ENCODE measurements at places on chromosomes 5 and 9.

DNA sequence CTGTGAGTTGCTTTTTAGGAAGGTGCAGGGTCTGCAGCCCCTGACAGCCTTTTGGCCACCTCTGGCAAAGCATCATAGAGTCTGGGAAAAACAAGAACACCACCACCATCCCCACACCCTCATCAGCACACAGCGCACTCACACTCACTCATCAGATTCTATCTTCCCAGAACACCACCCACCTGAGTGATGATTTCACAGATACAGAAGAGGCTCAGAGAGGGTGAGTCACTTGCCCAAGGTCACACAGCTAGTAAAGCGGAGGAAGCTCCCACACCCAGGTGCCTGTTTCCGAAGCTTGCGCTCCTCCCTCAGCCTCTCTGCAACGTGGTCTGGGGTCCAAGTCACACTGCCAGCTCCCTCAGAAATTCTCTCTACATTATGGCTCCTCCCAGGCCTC lies 41.8 kb upstream of the HRH2 start:
- peak; percentile 14 for DNase-seq

DNA sequence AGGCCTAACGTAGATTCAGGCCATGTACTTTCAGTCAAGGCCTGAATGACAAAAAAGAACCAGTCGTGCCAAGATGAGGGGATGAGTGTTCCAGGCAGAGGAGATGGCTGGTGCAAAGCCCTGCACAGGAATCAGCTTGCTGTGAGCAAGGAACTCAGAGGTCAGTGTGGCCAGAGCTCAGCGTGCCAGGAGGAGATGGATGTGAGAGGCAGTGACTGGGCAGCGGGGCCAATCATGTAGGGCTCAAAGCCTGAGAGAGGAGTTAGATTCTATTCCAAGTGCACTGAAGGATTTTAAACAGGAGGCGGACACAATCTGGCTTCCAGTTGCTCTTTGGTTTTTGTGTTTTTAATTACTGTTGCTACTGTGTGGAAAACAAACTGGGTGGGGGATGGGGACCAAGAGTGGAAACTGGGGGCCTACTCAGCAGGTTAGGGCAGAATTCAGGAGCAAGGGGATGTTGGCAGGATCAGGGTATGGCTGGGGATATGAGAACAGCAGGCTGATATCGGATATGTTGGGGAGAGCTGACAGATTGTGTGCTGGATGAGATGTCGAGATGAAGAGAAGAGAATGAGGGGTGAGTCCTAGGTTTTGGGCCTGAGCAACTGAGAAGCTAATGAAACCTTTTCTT lies 64.3 kb downstream of the ANGPTL2 start:
- DNase-seq = no peak

- DNase-seq = no peak
These were observed 32.1 kb downstream of the FOXI1 start for GRCh38 chr5:170137694-170138214.

DNA sequence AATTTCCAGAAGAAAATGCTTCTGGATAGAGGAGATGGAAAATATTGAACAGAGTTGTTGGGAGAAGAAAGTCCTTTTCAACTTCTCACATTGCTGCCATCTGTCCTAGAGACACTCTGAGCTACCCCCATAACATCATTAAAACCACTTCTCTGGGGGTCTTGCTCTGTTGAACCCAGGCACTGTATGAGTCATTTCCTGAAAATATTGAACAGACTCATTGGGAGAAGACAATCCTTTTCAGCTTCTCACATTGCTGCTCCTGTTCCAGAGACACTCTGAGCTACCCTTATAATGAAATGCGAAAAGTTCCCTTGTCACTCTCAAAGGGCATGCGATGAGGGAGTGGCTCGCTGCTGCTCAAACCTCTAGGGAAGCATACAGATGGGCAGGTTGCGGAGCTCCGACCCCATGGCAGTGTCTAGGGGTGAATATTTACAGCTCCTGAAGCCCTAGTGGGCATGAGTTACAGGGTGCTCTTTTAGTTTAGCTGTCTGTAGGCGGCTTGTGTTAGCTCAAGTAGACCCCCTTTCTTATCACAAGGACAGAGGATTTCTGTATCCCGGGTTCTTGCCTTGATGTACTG lies 90.7 kb downstream of the CDKN2A start:
- DNase-seq = no peak

- DNase-seq = no peak
These were observed 35.3 kb downstream of the GAPVD1 start for GRCh38 chr9:125296843-125297372.

DNA sequence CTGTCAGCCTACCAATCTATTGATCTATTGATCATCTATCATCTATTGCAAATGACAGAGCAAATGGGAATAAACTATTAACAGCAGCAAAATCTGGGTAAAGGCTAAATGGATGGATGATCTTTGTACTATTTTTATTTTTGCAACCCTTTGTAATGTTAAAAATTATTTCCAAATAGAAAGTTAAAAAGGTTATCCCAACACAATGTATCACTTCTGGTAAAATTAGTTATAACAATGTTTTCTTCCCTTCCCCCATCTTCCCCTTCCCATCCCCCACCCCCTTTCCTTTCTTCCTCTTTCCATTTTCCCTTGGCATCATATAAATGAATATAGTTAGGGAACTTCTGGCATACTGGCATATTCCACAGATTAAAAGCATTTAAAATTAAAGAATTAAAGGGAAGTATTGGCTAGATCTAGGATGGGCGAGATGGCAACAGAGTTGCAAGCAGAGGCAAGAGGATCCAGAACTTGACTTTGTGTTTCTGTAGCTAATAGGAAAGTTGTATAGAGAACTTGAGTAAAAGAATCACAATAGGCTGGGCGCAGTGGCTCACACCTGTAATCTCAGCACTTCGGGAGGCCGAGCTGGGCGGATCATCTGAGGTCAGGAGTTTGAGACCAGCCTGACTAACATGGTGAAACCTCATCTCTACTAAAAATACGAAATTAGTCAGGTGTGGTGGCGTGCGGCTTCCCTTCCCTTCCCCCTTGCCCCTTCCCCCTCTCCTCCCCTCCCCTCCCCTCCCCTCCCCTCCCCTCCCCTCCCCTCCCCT lies 66.6 kb upstream of the TAF11L2 start:
- DNase-seq = no peak

DNA sequence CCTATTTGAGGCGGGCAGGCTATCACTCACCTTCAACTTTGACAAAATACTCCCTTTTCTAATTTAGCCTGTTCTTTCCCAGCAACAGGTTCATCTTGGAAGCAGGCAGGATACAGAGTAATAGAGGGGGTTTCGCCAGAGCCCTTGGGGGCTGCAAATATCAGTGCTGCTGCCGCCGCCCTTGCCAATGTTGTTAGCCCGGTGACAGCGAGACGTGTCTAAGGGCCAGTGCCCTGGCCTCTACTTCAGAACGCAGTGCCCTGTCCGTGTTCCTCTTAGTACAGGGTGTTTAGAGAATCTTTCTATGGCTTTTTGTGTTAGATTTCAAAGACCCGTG lies 703 bp downstream of the FAM120AOS start:
- peak; percentile 29 for DNase-seq

DNA sequence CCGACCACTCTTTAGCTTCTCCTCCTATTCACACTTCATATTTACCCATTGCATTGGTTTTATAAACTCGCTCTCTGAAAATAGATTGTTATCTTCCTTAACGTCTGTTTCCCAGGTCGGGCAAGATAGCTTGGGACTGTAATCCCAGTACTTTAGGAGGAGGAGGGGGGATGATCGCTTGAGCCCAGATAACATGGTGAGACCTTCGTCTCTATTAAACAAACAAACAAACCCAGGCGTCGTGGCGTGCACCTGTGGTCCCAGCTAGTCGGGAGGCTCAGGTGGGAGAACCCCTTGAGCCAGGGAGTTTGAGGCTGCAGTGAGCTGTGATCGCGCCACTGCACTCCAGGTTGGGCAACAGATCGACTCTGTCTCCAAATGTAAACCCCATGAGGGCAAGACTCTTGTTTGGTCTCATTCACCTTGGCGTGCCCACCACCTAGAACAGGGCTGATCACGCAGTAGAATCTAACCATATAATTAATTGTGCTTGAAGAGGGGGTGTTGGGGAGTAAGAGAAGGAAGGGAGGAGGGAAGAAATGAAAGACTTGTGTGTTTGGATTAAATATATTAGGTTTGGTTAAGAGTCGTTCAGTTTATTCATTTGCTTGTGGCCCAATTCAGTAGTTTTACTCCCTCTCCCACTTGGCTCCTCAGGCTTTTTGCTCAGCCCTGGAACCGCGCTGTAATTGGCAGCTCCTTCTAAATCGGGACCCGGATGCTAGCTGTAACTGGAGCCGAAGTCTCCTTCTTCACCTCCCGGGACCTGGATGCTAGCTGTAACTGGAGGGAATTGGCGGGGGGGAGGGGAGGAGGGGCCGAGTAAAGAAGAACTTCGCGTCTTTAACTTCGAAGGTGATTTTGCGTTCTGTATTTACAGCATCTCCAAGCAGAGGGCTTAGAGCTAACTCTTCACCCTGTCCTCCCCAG lies 24.9 kb downstream of the CDKN2A start:
- no peak for DNase-seq

DNA sequence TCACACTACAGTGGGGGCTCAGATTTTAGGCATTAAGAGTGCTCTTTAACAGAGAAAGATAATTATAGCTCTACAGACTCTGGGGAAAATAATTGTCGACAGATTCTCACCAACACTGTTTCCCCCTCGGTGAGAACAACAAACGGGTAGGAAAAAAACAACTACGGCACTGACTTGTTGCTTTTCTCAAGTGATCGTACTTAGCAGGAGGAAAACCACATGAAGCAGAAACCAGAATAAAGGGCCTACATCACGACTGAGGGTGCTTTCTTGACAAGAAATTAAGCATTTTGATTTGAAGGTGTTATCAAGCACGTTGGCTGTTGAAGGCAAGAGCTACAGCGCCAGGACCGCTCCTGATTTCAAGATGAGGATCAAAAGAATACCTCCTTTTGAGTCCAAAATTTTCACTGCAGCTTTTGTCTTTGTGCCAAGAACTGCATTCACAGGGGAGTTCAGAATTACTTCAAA lies 27.2 kb upstream of the CER1 start:
- DNase-seq = no peak

DNA sequence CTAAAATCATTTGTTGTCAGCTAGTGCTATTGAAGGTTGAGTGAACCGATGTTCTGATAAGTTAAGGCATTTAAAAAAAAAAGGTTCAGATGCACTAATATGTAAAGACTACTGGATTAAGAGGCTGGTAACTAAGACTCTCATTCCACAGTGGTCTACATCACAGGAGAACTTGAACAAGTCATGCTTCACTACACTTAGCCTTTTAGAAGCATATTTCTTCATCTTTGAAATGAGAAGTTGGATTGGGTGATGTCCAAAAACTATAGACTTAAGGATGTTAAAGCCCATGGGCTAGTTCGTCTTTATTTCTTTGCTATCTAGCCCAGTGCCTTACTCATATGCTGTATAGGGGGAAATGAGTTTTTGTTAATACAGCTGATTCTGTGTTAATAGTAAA lies 107.2 kb downstream of the NDUFS4 start:
- DNase-seq = no peak

- no peak for DNase-seq
These were observed 121.7 kb downstream of the NREP start for GRCh38 chr5:111635151-111635902.

- no peak for DNase-seq
These were observed 714 bp upstream of the ZNF608 start for GRCh38 chr5:124746916-124747790.

DNA sequence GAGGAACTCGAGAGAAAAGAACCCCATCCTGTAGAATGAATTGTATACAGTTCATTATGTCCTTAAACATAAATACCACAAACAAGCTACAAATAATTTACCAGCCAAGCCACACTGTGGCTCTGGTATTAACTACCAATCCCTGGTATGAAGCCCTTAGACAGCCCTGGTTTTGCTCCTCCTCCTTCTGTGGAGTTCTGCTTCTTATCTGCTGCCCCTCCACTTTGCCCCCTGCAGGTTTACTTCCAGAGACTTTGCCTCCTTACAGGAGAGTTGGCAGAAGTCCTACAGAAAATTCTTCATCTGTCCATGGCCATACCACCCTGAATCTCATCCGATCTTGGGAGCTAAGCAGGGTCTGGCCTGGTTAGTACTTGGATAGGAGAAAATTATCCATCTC lies 219.8 kb downstream of the ACTL7B start:
- no peak for DNase-seq

- DNase-seq = no peak
These were observed 37.9 kb downstream of the PLEKHG4B start for GRCh38 chr5:129820-130219.

DNA sequence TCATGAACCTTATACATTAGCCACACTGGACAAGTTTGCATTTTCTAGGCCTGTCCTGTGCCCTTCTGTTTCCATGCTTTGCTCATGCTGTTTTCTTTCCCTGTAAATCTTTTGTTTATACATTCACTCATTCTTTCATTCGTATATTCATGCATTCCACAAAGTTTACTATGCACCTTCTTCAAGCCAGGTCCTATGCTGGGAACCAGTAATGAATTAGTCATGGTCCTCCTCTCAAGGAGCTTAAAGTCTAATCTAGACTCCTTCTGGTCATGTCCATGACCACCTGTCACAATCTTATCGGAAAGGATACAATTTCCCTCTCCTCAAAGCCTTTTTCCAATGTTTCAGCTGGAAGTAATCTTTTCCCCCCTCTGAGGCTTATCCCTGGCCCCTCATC lies 9.1 kb upstream of the XPA start:
- DNase-seq = no peak

GRCh38 chr5:8865266-8865665 lies 680.6 kb downstream of the SEMA5A start:
- DNase-seq = no peak

GRCh38 chr5:8615142-8615858 lies 746.4 kb downstream of the MTRR start:
- no peak for DNase-seq

DNA sequence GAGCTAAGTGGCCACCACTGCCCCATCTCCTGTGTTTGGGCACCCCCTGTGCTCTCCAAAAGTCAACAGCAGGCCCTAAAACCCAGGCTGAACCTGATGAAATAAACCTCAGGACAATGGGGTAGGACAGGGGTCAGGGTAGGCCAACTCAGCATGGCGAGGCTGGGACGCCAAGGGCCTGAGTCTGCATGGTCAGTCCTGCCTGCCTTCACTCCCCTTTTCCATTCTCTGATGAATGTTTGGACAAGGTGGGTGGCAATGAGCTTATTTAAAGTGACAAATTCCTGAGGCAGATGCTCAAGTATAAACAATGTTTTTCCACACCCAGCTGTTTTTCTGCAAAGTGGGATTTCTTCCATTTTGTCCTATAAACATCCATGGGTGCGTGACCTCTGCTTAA lies 47.2 kb upstream of the CXCL14 start:
- DNase-seq = no peak

- DNase-seq = no peak
These were observed 176.1 kb downstream of the CETN3 start for GRCh38 chr5:90233476-90233875.

DNA sequence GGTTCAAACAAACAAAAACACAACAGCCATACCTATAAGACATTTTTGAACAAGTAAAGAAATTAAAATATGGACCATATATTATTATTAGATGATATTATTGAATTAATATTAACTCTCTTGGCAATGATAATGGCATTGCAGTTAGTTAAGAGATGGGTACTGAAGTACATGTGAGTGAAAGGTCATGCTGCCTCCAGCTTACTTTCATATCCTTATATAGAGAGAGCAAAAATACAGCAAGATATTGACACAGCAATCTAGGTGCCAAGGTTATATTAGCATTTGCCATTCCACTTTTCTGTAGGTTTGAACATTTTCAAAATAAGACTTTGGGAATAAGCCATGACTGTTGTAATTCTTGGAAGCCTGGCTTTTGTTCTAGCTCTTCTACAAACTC lies 6.1 kb downstream of the TNFSF8 start:
- DNase-seq = no peak

Measured in activated naive CD4-positive, alpha-beta T cell treated with Interleukin-2 at 50 U/mL for 16 hours (primary cell).